ENCODE measurements at places on chromosomes 12 and 14.

DNA sequence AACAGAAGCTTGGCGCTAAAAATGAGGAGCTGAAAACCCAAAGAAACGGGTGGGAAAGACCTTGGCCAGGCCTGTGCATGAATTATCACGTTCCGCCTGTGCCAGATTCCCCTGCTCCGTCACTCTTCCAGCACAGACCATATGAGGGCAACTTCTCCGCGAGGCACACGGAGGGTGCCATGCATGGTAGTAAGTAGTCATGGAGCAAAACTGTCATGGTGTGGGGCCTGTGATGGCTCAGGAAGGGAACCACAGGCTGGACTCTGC lies 148.2 kb downstream of the ANO2 start:
- DNase-seq, result no peak

GRCh38 chr14:66311058-66311457 lies 175.1 kb upstream of the CCDC196 start:
- no peak for DNase-seq

DNA sequence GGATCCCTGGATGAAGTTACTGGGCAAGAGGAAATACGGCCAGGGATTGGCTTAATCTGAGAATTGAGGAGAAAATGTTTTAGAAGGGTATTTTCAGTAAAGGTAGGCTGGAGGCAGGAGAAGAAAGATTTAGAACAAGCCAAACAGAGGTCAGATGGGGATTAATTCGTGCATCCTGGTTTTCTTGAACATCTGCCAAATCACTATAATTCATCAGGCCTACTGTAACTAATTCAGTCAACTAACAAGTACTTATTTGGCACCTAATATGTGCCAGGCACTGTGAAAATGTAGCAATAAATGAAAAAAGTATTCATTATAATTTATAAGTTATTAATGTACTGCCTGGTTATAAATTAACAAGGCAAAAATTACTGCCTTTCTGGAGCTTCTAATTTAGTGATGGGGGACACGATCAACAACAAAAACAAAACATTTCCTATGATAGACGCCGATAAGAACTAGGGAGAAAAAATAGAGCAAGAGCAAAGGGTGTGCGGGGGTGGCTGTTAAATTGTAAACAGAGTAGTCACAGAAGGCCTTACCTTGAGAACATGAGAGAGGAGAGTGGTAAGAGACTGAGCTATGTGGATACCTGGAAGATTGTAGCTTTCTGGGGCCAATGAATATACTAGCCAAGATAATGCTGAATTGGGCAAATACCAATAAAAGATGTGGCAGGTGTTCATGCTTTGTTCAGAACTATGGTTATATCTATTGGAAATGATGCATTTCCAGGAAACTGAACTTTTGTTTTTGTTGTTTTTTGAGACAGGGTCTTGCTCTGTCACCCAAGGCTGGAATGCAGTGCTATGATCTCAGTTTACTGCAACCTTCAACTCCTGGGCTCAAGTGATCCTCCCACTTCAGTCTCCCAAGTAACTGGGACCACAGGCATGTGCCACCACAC lies 34.0 kb downstream of the DUSP16 start:
- no peak for DNase-seq

GRCh38 chr14:38199739-38200138 lies 8.0 kb upstream of the SSTR1 start:
- no peak for DNase-seq

- no peak for DNase-seq
Observed at GRCh38 chr14:103697206-103697602, 18.0 kb downstream of the XRCC3 start.

GRCh38 chr12:48160807-48161206 lies 3.5 kb upstream of the ASB8 start:
- no peak for DNase-seq

DNA sequence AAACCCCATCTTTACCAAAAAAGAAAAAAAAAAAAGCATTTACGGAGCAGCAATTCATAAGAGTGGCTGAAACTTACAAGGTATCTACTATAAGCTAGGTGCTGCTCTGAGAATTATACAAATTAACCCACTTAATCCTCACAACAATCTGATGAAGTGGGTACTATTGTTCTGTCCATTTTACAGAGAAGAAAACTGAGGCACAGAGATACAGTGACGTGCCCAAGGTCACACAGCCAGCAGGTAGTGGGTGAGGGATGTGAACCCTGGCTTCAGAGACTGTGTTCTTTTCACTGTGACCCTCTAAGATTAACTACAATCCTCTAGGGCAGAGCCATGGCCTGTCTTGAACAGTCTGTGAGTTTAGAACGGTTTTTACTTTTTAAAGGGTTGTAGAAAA lies 3.3 kb downstream of the DDX54 start:
- DNase-seq, result no peak

GRCh38 chr14:102373110-102373509 lies 10.4 kb downstream of the TECPR2 start:
- no peak for DNase-seq

- no peak for DNase-seq
Observed at GRCh38 chr14:55448141-55448614, 7.8 kb upstream of the TBPL2 start.

DNA sequence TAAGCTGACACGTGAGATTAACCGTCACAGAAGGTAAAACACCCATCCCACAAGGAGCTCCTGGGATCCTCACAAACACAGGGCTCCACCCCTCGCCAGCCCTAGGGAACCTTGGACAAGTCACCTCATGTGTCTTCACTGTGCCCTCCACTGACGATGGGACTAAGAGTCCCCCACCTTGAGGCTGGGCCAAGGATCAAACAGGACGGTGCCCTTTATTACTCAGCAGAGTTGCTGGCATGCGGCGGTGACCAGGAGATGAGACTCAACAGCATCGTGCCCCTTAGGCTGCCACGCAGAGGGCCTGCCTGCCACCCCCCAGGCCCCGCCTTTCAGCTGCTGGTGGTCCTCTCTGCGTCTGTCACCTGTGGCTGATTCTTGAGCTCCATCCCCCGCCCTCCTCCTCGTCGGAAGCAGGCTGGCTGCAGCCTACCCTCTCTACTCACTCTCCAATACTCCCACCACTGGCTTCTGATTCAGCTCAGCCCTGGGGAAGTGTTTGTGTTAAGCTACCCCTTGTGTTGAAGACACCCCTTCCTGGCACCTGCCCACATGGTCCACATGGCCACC lies 105.2 kb downstream of the DICER1 start:
- no peak for DNase-seq

DNA sequence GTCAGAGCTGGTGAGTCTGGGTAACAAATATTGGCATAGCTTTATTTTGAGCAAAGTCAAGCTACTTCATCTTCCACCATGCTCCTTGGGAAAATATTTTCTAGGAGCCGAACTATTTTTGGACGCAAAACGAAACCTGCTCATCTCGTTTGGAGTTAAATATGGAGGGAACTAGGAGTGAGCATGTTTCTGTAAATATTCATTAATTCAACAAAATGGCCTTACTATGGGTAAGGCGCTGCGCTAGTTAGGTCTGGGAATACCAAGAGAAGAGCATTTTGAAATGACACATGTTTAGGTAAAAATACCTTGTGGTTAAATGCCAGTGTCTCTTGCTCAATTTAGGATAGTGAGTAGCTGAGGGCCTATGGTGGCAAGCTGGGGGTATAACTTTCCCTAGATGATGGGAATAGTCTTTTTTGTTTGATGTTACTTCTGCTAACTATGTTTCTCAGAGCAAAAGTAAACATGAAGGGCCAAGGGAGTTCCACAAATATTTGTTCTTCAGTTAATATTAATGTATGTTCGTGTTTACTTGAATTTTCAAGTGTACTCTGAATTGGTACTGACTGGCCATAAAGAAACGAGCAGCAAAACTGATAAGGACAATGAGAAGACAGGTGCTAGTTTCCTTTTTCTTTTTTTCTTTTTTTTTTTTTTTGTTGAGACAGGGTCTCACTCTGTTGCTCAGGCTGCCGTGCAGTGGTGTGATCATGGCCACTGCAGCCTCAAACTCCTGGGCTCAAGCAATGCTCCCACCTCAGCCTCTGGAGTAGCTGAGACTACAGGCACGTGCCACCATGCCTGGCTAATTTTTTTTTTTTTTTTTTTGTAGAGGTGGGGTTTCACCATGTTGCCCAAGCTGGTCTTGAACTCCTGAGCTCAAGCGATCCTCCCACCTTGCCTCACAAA lies 77.7 kb downstream of the MAP1LC3B2 start:
- no peak for DNase-seq

- no peak for DNase-seq
Observed at GRCh38 chr12:47616440-47616839, 89.4 kb downstream of the RPAP3 start.

DNA sequence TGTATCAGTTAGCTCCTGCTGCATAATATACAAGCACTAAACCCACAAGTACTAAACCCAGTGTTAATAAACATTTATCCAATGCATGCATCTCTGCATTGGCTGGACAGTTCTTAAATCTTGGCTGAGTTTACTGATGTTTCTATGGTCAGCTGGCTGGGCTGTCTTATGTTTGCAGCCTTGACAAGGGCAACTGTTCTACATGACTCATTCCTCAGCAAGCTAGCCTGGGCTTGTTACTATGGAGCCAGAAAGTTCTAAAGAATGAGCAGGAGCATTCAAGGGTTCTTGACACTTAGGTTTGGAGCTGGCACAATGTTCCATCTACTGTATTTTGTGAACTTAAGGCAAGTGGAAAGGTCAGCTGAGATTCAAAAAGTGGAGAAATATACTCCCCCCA lies 199.1 kb downstream of the GLT1D1 start:
- DNase-seq, result no peak

GRCh38 chr14:59090572-59090971 lies 97.9 kb upstream of the DAAM1 start:
- no peak for DNase-seq

GRCh38 chr12:76055393-76055792 lies 23.8 kb upstream of the PHLDA1 start:
- DNase-seq, result no peak

DNA sequence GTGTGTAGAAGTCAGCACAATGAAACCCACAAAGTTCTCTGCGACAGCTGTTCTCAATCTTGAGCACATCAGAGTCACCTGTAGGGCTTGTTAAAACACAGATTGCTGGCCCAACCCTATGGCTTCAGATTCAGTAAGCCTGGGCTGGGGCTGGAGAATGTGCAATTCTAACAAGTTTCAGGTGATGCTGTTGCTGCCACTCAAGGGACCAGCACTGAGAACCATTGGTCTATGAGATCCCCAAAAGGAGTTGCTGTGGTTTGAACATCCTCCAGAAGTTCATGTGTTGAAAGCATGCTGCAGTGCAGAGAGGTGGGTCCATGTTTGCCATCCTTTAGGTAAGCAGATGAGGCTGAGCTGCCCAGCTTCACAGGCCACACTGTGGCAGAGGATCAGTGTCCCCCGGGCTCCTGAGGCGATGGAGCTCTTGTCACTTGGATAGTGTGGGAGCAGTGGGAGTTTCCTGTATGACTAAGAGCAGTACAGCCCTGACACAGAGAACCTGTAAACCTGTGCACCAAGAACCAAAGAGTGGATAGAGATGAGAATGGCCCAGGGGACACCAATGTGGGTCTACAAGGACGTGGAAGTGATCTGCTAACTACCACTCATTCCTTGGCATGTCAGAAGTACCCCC lies 8.0 kb upstream of the RTRAF start:
- DNase-seq, result no peak

DNA sequence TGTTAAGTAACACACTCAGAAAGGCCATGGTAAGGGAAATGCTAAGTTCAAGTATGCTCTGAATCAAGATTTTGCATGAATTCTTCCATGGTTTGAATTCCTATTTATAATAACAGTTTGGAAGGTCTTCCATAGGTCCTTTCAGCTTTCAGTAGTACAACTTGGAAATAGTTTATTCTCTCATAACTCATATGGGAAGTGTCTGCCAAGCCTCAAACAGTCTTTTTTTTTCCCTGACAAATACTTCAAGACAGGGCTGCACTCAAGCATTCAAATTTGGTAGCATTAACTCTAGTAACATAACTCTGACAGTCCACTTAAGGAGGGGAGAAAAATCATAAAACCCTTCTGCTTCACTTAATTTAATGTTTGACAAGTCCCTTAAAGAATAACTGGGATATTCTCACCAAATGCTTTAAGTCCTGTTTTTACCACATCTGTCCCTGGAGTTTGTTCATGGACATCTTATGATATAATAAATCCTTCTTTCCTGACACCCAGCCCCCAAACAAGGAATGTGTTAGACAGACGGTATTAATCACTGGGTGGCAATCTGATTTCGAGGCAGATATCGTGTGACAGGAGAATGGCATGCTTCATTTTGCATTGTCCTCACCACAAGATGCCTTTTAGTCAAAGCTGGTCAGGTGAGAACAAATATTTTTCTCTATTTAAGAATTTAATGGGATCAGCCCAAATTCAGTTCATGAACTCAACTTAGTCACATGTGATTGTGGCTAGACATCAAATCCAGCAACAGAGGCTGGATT lies 165.7 kb downstream of the BMP4 start:
- DNase-seq, result no peak

DNA sequence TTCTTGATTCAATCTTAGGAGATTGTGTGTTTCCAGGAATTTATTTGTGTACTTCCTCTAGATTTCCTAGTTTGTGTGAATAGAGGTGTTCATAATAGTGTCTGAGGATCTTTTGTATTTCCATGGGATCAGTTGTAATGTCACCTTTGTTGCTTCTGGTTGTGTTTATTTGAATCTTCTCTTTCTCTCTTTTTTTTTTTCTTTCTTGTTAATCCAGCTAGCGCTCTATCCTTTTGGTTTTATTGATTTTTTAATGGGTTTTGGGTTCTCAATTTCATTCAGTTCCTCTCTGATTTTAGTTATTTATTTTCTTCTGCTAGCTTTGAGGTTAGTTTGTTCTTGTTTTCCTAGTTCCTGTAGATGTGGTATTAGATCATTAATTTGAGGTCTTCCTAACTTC lies 242.5 kb downstream of the SEC23A start:
- DNase-seq, result no peak

DNA sequence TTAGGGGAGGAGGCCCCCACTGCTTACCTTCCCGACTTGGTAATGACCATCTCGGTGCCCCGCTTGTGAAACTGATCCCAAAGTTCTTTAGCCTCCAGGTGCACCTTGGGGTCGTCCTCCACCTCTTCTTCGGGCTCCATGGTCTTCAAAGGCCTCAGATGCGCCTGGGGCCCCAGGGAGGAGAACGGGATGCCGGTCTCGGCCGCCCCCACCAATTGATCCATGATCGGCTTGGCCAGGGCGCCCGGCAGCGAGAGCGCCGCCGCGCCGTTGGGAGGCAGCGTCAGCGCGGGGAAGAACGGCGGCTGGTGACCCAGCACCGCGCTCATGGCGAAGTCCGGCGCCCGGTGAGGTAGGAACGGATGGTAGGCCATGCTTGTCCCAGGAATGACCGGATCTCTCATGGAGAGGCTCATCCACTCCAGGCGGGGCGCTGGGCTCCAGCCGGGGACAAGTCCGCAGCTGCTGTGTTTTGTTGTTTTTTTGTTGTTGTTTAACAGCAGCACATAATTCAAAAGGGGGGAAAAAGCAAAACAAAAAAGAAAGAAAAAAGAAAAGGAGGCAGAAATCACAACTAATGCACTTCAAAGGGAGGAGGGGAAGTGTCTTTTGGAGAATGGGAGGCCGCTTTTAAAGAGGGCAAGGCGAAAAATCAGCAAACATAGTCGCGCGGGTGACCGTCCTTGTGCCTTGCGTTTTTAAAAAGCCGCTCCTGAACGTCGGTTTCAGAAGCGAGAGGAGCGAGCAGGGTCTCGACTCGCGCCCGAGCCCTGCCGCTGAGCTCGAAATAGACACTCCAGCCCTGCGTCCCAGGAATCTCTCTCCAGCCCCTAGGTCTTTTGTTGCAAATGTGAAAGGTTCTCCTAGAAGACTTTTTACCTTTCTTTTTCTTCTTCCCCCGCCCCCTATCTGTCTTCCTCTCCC lies 928 bp downstream of the TBX3 start:
- no peak for DNase-seq

All from esophagus squamous epithelium (tissue), 5 donors.